Astrocyte of the hippocampus (primary cell): ENCODE measurements at places on chromosomes 16 and 17.

DNA sequence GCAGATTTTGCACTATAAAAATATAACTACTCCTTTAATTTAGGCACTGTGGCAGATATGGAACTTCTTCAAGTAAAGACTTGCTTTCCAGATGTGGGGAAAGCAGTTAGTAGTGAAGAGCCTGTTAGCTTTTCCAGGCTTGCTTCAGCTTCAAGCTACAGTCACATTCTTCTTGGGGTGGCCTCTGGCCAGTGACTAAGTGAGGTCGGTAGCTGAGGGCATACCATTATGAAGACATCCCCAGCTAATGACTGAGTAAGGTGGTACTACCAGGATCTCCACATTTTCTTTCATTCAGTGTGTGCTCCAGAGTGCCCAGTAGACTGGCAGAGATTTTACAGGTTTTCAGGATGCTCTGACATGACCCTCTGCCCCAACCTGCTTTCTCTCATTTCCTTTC, 167.1 kb upstream of the KIF2B start:
- DNase-seq, result peak; percentile 31

- DNase-seq, result peak; percentile 36
Measured at GRCh38 chr17:38761612-38762011, 9.1 kb downstream of the PSMB3 start.

DNA sequence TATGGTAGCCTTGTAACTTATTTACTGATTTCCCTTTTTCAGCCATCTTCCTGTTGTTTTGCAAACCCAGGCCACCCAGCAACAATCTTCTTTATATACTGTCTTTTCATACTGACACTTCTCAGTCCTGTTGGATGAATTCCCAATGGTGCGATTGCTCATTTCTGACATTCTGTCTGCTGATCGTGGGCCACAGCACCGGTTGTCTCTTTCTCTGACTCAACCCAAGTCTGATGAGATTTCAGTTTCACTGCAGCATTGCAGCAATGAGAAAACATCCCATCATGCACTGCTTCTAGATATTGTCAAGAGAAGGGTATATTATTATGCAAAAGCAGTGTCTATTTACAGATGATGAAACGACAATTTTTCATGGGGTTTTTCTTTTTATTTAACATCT, 349.2 kb upstream of the HSBP1 start:
- DNase-seq, result peak; percentile 54

DNA sequence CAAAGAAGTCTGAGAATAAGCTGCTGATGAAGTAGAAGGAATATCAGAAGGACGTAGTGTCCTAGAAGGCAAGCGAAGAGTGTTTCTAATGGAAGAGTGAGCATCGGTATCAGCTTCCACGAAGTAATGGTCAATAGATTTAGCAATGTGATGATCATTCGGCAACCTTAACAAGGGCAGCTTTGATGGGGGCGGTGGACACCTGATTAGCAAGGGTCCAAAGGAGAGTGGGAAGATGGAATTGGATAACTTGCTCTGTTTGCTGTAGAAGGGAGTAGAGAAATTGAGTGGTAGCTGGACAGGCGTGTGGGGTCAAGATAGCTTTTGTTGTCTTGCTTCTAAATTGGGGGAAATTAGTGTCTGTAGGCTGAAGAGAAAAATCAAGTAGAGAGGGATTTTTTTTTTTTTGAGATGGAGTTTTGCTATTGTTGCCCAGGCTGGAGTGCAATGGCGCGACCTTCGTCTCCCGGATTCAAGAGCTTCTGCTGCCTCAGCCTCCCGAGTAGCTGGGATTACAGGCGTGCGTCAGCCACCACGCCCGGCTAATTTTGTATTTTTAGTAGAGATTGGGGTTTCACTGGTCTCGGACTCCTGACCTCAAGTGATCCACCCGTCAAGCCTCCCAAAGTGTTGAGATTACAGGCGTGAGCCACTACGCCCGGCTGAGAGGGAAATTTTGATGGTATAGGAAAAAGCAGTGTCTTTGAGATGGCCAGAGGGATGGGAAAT, 13.9 kb upstream of the HES7 start:
- DNase-seq, result no peak

- peak; percentile 90 for DNase-seq
Measured at GRCh38 chr17:18235743-18236256, 10.4 kb downstream of the LLGL1 start.

- peak; percentile 94 for DNase-seq
Measured at GRCh38 chr16:79600638-79601091, at the start of gene MAF. Gene MAF, minus strand, starts transcription at chr16:79600737. Its CDS starts 835 bp downstream, at chr16:79599902.

DNA sequence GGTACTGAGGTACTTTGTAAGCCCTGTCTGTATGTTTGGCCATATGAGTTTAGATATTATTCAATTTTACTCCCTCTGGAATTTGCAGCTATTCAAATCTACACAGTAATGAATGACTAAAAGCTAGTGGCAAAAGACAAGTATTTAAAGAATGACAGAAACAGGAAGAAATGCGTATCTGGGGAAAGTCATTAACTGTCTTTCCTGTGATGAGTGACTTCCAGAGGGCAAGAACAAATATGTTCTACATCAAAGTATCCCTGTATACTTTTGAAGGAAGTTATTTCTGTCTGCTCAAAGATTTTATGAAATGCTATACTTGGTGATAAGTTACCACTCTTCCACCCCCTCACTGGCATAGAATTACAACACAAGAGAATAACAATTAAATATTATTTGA, 489.3 kb upstream of the SOX9 start:
- DNase-seq, result peak; percentile 48

- DNase-seq, result no peak
Measured at GRCh38 chr17:44801880-44802279, 28.2 kb downstream of the GJC1 start.

DNA sequence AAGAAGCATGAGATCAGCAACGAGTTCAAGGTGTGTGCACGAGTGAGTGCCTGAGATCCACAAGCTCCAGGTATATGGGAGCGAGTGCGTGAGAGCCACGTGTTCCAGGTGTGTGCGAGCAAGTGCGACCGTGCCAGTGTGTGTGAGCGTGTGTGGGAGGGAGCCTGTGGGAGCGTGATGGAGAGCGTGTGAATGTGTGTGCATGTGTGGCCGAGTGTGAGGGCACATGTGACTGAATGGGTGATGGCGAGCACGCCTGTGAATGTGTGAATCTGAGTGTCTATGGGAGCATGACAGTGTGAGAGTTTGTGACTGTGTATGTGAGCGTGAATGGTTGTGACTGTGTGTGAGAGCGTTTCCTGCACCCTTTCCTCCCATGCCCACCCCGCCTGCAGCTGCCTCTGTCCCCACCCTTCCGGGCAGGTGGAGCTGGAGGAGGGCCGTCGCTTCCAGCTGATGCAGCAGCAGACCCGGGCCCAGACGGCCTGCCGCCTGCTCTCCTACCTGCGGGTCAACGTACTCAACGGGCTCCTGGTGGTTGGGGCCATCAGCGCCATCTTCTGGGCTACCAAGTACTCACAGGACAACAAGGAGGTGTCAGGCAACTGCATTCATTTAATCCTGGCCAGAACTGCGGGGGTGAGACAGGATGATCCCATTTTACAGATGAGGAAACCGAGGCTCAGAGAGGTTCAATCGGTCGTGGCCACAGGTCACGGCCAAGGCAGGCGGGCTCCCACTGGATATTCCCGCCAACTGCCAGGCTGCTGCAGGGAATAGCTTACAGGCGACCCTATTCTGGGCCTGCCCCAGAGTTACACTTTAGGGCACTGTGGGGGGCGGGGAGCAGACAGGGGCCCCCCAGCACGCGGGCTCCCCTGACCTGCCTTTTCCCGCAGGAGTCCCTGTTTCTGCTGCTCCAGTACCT, 3.7 kb downstream of the TMC8 start:
- peak; percentile 48 for DNase-seq

DNA sequence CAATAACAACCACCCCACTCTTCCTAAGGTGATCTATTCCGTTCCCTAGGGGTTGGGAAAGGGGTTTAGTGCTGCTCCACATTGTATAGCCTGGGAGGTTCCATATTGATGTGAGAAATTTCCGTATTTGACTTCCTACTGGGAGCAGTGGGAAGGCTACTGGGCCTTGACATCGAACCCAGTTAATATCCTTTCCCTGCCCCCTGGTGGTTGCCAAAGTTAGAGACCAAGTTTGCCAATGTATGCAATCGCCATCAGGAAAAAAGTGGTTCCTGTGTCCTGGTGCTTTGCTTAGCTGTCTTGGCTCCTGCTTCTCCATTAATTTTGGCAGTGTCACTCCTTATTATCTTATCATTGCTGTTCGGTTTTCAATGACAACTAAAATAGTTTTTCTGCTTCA, 914.9 kb downstream of the KCNJ2 start:
- no peak for DNase-seq
